ENCODE measurements at places on chromosomes 5 and 9. TPM values are rescaled to one million over a fixed set of nuclear protein-coding genes. Genes with fewer than 3 reads are reported as not detected.

DNA sequence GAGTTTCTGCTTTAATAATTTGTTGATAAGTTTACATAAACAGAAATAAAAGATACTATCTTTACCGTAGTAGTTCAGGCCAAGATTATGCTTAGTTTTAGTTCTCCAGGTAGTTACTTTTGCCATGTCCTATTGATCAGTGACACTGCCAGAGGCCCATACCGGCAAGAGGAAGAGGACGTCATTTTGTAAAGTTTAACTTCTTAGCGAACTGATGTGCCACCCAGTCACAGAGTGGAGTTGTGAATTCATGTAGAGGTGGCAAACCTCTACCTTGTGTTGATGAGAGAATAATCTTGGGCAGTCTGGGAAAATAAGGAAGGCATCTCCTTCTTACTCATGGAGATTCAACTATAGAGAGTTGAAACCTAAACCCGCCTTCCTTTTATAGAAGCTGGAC is 21.8 kb downstream of the RGMB start:
- DNase-seq, result no peak
- H3K4me1 ChIP-seq, result no peaks in the 10 kb centered on the region
- no peak overlapping the region for H3K27ac ChIP-seq
- no peaks in the 10 kb centered on the region for H3K36me3 ChIP-seq
- no peak overlapping the region for H3K4me3 ChIP-seq

DNA sequence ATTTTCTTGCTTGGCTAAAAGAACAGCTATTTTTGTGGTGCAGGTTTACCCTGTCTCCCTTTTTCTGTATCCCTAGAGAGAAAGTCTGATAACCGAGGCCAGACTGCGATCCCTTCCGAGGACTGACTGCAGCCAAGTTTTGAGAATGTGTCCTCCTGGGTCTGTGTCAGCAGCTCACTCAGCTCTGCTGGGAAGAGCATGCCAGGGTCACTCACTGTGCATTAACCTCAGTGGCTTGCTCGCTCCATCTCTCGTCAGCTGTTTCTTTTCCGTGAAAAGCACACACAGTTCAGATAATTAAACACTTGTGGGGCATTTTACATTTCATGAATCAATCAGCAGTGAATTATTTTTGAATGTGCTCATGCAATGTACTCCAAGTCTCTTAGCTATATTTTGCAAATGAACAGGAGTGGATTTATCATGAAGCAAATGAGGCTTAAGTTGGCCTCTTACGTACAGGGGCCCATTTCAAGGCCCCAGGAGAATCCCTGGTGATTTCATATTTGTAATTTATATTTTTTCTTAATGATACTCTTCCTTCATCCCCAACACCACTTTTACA is 252.1 kb downstream of the SMARCA2 start:
- H3K4me1 ChIP-seq, result no peaks in the 10 kb centered on the region
- H3K4me3 ChIP-seq, result no peak overlapping the region
- H3K27me3 ChIP-seq, result peaks cover 2% of the 10 kb centered on the region
- no peak overlapping the region for H3K27ac ChIP-seq

DNA sequence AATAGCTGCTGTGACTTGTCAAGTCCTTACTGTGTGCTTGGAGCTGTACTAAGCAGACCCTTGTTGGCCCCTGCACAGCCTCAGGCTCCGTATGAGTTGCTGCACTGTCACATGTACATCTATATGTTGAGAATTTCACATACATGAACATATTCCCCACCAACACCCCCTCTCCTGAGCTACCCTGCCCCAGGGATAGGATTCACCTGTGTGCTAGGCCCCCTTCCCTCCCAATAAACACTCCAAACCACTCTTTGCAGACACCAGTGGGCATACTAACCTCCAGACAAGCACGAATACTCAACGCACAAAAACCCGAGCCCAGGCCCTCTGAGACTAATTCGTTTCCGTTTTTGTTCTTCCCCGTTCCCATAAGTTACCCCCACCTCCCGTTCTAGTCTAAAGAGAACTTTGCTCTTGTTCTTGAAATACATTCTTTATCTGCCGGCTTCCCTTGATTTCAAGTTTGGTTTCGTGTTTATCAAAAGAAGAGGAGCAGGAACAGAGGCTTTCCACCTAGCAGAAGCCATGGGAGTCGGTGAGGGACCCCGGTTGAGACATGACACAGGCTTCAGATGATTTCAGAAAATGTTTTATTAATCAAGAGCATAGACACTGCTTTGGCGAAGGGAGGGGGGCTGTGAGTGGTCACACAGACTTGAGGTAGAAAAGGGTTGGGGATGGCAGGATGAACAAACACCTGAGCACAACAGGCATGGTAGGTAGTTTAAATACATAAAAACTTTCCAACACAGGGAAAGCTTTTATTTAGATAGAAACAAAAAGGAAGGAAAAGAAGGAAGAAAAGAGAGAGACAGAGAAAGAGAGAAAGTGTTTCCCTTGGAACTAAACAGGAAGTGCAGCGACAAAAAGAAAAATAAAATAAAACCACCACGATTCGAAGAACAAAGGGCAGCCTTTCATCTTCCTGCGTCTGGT is 3.4 kb downstream of the HAND1 start:
- peak overlapping the region; percentile 83 for H3K27ac ChIP-seq
- H3K36me3 ChIP-seq, result peaks cover 10% of the 10 kb centered on the region
- no peak for DNase-seq
- H3K4me1 ChIP-seq, result peaks cover 37% of the 10 kb centered on the region

DNA sequence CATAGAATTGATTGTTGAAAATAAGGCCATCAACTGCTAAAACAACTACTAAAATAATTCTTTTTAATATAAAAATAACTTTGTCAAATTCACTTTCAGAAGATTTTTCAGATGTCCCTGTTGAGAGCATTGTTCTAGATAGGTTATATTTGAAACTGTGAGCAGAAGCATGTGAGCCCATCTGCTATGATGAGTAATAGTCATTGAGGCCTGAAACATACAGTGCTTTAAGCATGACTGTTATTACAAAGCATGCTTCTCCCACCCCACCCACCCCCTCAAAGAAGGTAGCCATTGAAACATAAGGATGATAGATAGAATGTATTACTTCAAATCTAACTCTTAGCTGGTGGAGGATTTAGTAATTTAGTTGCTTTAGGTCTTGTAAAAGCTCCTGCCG is 86.0 kb downstream of the UHRF2 start:
- H3K4me3 ChIP-seq, result no peak overlapping the region
- DNase-seq, result no peak
- peaks cover 10% of the 10 kb centered on the region for H3K4me1 ChIP-seq
- peaks cover 43% of the 10 kb centered on the region for H3K36me3 ChIP-seq
- peak overlapping the region; percentile 40 for H3K27ac ChIP-seq
- H3K27me3 ChIP-seq, result peaks cover 1% of the 10 kb centered on the region

- no peaks in the 10 kb centered on the region for H3K4me1 ChIP-seq
- H3K27ac ChIP-seq, result no peak overlapping the region
These were observed 22.4 kb downstream of the ABITRAM start for GRCh38 chr9:108956631-108957026.

DNA sequence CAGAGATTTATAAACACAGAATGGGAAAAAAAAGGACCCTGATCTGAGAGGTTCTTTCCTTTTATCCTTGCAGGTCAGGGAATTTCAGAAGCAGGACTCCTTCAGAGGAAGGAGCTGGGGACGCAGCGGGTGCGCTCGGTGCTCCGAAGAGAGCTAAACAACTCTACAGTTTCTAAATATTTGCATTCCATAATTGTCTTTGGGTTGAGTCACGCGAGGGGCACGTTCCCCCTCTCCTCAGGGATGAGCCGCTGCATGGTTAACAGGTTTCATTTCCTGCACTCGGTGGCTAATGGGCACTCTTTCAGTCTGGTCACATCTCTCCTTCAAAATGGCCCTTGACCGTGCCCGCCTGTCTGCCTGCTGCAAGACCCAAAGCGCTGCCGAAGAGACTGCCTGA is 165.0 kb upstream of the HMHB1 start:
- no peak for DNase-seq
- H3K4me1 ChIP-seq, result no peaks in the 10 kb centered on the region
- H3K27me3 ChIP-seq, result no peaks in the 10 kb centered on the region

GRCh38 chr9:84748112-84748511 is 78.6 kb downstream of the NTRK2 start:
- no peaks in the 10 kb centered on the region for H3K36me3 ChIP-seq
- peaks cover 31% of the 10 kb centered on the region for H3K4me1 ChIP-seq
- DNase-seq, result no peak
- no peak overlapping the region for H3K27ac ChIP-seq
- no peaks in the 10 kb centered on the region for H3K27me3 ChIP-seq

- no peaks in the 10 kb centered on the region for H3K36me3 ChIP-seq
- no peak for DNase-seq
- H3K4me1 ChIP-seq, result no peaks in the 10 kb centered on the region
- no peak overlapping the region for H3K27ac ChIP-seq
- peaks cover 5% of the 10 kb centered on the region for H3K27me3 ChIP-seq
- H3K4me3 ChIP-seq, result no peak overlapping the region
These were observed 89.7 kb downstream of the DAP start for GRCh38 chr5:10671041-10672008.

GRCh38 chr9:76912636-76913275 is 6.8 kb upstream of the PRUNE2 start:
- peaks cover 25% of the 10 kb centered on the region for H3K27me3 ChIP-seq
- H3K4me3 ChIP-seq, result no peak overlapping the region
- H3K36me3 ChIP-seq, result no peaks in the 10 kb centered on the region
- no peak overlapping the region for H3K27ac ChIP-seq
- no peak for DNase-seq

- H3K27me3 ChIP-seq, result no peaks in the 10 kb centered on the region
- H3K36me3 ChIP-seq, result peaks cover 4% of the 10 kb centered on the region
- no peak overlapping the region for H3K4me3 ChIP-seq
- no peak for DNase-seq
- no peaks in the 10 kb centered on the region for H3K4me1 ChIP-seq
These were observed 50.6 kb downstream of the DEPDC1B start for GRCh38 chr5:60649288-60649917.

DNA sequence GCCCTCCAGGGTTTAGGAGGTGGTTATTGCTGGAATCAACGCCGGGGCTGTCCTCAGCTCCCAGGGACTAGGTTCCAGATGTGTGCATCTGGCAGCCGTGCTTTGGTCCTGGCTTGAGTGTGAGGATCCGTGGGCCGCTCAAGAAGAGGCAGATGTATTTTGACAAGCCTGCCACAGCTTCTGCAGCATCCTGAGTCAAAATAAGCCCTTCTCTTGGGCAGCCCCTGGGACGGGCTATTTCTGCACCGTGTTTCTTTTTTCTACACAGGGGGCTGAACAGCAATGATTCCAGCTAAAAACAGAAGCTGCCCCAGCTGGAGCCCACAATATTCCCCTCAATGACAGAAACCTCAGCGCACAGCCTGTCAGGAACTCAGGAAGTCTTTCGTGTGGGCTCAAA is 19.7 kb upstream of the CPLX2 start:
- DNase-seq, result no peak
- no peaks in the 10 kb centered on the region for H3K36me3 ChIP-seq
- H3K27me3 ChIP-seq, result no peaks in the 10 kb centered on the region
- H3K27ac ChIP-seq, result no peak overlapping the region
- H3K4me3 ChIP-seq, result no peak overlapping the region
- no peaks in the 10 kb centered on the region for H3K4me1 ChIP-seq

DNA sequence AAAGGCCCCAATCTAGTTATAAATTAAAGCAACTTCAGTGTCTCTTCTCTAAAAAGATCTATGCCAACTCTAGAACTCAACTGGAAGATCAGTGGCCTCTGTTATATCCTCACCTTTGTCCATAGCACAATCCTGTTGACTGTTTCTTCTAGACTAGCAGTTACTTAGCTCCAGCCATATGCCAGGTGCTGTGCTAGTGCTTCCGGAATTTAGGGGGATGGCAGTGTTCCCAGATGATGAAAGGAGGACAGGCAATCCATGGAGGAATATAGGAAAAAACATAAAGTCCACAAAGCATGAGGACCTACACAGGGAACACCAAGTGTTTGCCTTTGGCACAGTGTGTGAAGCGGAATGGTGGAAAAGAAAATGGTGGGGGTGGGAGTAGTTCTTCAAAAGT is 214.3 kb downstream of the MAPKAP1 start:
- H3K36me3 ChIP-seq, result no peaks in the 10 kb centered on the region
- DNase-seq, result no peak
- H3K27me3 ChIP-seq, result no peaks in the 10 kb centered on the region
- no peak overlapping the region for H3K4me3 ChIP-seq
- H3K27ac ChIP-seq, result no peak overlapping the region

GRCh38 chr5:148963664-148964063 is 99.2 kb downstream of the SH3TC2 start:
- peaks cover 2% of the 10 kb centered on the region for H3K27me3 ChIP-seq
- H3K36me3 ChIP-seq, result peaks cover 2% of the 10 kb centered on the region
- DNase-seq, result no peak
- no peak overlapping the region for H3K27ac ChIP-seq

DNA sequence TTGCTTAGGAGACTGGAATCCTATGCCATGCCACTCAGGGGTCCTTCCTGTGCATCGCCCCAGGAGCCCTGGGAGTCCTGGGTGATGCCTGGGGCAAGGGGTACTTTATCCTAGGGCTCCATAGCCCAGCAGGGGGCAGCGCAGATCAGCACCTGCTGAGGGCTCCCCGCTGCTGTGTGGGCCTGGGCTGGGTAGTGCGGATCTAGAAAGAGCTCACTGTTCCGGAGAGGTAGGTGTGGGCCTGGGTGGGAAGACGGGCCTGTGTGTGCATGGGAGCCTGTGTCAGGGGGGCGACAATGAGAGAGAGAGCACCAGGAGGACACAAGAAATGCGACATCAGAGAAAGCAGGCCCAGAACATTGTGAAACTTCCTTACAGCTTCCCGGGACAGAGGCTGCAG is 11.4 kb upstream of the DAB2IP start:
- no peak for DNase-seq
- H3K27me3 ChIP-seq, result no peaks in the 10 kb centered on the region
- no peaks in the 10 kb centered on the region for H3K4me1 ChIP-seq
- no peak overlapping the region for H3K4me3 ChIP-seq
- no peaks in the 10 kb centered on the region for H3K36me3 ChIP-seq

- no peak for DNase-seq
- H3K4me3 ChIP-seq, result no peak overlapping the region
- peaks cover 5% of the 10 kb centered on the region for H3K36me3 ChIP-seq
- H3K27me3 ChIP-seq, result peaks cover 3% of the 10 kb centered on the region
These were observed 26.8 kb upstream of the APC start for GRCh38 chr5:112710896-112711295.

- no peak overlapping the region for H3K27ac ChIP-seq
- H3K36me3 ChIP-seq, result no peaks in the 10 kb centered on the region
- DNase-seq, result no peak
- no peak overlapping the region for H3K4me3 ChIP-seq
- H3K4me1 ChIP-seq, result no peaks in the 10 kb centered on the region
- H3K27me3 ChIP-seq, result no peaks in the 10 kb centered on the region
These were observed 149.0 kb downstream of the TTC39B start for GRCh38 chr9:15158064-15158463.

- H3K4me3 ChIP-seq, result no peak overlapping the region
- no peak for DNase-seq
- no peaks in the 10 kb centered on the region for H3K4me1 ChIP-seq
- no peaks in the 10 kb centered on the region for H3K36me3 ChIP-seq
- peaks cover 3% of the 10 kb centered on the region for H3K27me3 ChIP-seq
These were observed 115.2 kb upstream of the CXCL14 start for GRCh38 chr5:135694012-135694411.

GARIN3 gene
- total RNA-seq, result 0.31 TPM

MED10 gene
- total RNA-seq, result 60.2 TPM

KCNV2 gene
- total RNA-seq, result not detected

SAPCD2 gene
- 23.9 TPM for total RNA-seq

ARSI gene
- not detected for total RNA-seq
